Fibroblast of skin of left quadriceps (primary cell): ENCODE measurements at places on chromosomes 1 and 21.

- DNase-seq, result no peak
These were observed 1058.0 kb downstream of the KCNT2 start for GRCh38 chr1:195550071-195550862.

DNA sequence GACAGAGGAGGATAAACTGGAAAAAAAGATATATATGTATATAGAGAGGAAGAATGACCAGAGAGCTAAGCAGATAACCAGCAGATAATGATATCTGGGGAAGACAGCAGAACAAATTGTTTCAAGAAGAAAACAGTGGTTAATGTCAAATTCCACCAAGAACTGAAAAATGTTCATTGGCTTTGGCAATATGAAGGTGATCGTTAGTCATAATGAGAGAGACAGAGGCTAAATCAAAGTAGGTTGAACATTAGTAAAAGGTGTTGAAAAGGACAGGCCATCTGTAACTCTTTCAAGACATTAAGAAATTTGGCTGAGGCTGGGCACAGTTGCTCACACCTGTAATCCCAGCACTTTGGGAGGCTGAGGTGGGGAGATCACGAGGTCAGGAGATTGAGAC is 25.3 kb upstream of the CR2 start:
- DNase-seq, result no peak

DNA sequence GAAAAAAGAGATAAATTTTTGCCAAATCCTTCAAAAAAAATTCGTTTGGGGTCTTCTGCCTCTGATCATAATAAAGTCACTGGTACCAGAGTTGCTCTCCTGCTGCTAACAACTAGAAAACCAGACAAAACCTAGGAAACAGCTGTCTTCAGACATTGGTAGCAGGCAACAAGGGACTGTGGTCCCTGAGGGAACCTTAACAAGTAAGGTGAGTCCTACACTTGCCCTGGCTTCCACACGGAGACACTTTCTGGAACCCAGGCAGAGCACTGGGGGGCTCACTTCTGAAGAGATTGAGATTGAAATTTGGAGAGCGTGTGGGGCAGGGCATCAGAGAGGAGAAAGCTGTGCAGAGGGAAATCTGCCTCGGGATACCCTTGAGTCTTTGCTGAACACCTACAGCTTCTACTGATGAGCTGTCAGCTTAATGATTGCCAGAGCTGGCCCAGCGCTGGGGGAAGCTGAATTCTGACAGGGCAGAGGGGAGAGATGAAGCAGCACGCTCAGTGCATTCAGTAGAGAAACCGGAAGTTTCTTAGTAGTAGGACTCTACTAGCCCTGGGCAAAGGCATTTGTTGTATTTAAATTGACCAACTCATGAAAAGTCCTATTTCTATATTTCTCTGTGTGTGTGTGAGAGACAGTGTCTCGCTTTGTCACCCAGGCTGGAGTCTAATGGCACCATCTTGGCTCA is 18.5 kb upstream of the FAM89A start:
- no peak for DNase-seq

- no peak for DNase-seq
These were observed 220.8 kb downstream of the NRIP1 start for GRCh38 chr21:14844001-14844400.

DNA sequence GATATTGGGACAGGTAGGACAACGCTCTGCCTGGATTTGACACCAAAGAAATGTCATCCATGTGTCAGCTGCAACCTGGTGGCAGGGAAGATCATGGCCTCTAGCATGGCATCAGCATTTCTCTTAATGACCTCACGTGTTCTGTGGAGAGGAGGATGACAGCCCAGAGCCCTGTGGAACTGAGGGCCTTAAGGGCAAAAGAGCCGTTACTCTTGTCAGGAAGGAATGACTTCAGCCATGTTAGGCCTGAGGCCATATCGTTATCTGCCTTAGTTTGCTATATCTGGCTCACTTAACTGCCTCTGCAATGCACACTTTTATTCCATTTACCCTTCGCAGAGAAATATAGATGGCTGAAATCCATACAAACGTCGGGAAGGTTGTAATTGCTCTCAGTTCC is 83.2 kb upstream of the PBX1 start:
- no peak for DNase-seq

- no peak for DNase-seq
These were observed 30.5 kb downstream of the TMEM53 start for GRCh38 chr1:44643721-44644334.

DNA sequence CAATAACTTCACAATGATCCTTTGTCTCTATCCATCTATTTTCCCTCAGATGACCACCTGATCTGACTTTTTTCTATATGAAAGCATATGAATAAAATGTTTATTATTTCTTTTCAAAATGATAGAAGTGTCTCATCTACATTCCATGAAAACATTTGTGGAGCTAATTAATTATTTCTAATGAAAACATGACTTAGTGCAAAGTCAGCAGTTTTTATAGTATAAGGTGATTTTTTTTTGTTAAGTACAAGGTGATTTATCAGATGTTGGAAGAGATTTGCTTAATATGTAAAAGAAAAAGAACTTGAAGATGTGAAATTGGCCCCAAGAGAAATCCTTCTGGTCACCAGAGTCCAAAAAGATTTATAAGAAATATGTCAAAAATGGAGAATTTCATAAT is 43.5 kb downstream of the PDPN start:
- no peak for DNase-seq

GRCh38 chr1:98084188-98084587 is 163.4 kb upstream of the DPYD start:
- no peak for DNase-seq
